ENCODE measurements at places on chromosomes 7 and 10.

DNA sequence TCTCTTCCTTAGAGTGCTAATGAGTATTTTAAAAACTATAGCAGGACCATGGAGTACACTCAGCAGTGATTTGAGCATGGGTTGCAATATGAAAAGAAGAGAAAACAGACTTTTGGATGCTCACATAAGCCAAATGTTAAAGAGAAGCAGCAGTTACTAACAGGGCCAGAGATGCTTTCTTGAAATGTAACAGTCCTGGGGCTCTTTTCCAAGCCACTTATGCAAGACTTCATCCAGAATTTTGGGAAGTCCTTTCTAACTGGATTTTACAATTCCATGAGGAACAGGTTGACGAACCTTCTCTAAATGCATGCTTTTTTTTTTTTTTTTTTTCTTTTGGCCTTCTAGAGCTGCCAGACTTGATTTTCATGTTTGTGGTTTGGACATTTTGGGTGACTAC is 282.0 kb downstream of the SEC23IP start:
- DNase-seq, result no peak

DNA sequence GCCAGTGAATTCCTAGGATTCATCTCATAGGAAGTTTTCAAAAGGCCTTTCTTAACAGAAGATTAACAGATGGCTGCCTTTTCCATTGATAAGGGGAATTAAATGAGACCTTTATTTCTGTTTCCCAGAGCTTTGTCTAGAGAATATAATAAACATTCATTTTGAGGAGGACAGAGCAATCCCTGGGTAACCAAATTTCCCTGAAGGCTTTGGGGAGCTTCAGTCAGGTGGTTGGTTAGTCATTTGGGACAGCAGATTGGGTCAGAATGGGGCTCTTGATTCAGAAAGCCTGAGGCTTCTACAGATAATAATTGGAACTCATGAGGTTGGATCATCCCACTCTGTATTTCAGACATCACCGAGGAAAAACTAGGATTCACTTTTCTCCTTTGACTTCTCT is 21.8 kb downstream of the MXI1 start:
- no peak for DNase-seq

DNA sequence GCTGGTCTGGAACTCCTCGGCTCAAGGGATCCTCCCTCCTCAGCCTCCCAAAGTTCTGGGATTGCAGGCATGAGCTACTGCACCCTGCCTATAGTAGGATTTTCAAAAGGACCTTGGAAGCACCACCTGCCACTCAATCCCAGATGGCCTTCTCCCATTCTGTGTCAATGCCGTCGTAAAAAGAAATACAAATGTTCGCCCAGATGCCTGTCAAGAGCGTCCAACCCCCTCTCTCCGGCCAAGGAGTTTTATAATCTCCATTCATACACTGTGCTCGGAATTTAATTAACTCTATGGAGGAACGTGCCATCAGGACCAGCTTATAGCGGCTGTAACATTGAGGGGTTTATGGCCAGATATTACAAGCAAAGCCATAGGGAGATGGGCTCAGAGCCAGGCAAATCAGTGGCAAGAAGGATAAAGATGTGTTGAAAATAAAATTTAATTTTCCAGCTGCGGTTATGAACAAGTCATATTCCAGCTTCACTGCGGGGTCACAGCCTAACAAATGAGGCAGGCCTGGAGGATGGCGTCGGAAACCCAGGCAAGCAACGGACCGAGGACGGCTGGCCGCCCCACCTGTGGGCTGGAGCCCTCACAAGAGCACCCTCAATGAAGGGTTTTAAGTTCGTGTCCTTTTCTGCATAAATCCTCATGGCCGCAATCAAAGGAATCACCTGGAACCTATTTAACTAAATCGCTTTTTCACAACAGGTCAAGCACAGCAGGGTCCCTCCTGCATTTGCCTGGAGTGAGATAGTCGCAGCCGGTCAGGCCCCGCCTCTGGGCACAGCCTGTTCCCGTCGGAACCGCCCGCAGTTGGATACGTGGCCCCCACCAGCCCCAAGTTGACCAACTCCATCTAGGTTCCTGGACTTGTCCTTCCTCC is 374.5 kb upstream of the FOXK1 start:
- DNase-seq, result no peak

DNA sequence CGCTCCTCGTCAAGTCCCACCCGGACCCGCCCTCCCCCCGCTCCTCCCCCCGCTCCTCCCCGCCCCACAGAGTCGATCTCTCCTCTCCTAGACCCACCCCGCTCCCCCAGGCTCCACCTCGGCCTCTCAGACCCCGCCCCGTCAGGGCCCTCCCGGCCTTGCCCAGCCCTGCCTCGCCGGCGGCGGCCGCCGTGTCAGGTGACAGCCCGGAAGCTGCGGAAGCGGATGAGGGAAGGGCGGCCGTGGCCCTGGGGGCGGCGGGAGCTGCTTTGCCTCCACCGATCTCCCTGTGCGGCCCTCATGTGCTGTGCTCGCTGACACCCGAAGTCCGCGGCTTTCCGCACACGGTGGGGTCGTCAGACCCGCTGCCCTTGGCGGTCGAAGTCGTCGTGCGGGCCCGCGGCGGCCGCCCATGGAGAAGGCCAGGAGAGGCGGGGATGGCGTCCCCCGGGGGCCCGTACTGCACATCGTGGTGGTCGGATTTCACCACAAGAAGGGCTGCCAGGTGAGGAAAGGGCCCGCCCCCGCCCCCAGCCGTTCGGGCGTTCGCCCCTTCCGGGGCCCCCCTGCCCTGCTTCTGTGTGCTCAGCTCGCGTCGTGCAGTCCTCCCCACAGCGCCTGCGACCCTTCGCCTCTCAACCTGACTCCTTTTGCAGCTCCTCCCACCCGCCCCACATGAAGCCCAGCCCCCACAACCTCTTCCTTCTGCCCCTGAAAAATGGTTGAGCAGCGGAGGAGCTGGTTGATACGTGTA is at the start of gene AVL9:
TSS of gene AVL9 (plus strand) at position 192 of the 754 bp plus-strand sequence. CDS start at position 413, 221 bp downstream.
- peak; percentile 98 for DNase-seq

DNA sequence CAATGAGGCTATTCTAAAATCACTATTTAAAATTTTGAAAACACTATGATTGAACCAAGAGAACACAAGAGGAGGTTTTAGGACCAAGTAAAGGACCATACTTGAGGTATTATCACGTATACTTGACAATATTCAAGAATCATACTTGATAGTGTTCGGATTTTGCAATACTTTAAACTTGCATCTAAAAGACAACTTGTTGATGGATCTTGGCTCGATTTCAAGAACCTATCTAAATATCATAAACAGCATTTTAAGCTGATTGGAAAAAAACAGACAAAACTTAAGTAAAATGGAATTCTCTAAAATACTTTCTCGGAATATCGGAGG is 1.3 kb downstream of the NAMPT start:
- no peak for DNase-seq
